ENCODE measurements at places on chromosomes 5 and 9.

- DNase-seq: no peak
These were observed 43.0 kb downstream of the ITGA2 start for GRCh38 chr5:53032188-53032587.

DNA sequence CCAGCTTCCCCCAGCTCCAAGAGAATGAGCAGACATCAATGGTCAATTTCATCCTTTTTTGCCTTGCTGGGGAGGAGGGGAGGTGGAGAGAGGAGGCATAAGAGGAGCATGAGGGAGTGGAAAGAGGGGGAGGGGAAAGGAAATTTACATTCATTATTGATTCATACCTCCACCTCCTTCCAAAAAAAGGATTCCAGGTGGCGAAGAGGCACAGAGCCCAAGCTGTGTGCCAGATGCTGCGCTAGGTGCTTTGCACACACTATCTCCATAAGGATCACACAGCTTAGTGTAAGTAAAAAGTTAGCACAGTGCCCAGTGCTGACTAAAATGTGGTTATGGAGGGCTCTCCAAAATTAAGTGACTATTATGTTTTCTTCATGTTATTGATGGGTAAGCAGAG is 11.0 kb downstream of the ASTN2 start:
- DNase-seq: no peak

GRCh38 chr5:83780699-83781350 is 60.2 kb upstream of the HAPLN1 start:
- peak; percentile 7 for DNase-seq

GRCh38 chr9:91900055-91900796 is 49.8 kb downstream of the ROR2 start:
- no peak for DNase-seq

- no peak for DNase-seq
These were observed 26.2 kb upstream of the APC start for GRCh38 chr5:112711436-112711835.

GRCh38 chr5:120690621-120691407 is 226.7 kb downstream of the PRR16 start:
- no peak for DNase-seq

GRCh38 chr9:91113016-91113415 is 248.7 kb downstream of the AUH start:
- no peak for DNase-seq

- DNase-seq: no peak
These were observed 24.2 kb downstream of the ABO start for GRCh38 chr9:133250741-133251170.

DNA sequence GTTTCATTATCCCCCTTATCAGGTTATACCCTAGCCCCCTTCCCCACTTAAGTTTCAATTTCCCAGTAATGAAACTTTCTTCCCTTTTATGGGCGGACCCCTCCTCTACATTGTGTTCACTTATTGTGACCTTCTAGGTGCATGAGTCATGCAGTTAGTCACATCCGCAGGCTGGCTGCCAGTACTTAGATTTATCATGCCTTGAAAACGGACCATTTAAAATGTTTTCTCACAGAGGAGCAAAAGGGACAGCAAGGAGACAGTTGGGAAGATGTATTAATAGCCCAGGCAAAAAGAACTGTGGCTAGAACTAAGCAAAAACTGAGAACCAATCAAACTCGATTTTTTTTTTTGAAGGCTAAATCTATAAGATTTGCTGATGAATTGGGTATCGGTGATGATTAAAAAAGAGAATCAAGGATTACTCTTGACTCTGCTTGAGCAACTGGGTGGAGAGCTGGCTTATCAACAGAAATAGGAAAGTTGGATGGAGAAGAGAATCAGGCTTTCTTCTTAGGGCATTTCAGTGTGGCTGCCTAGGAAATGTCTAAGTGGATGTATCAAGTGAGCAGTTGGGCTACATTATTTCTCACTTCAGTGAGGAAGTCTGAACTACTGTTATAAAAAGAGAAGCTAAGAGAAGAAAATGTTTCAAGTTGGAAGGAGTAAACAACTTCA is 615.0 kb downstream of the HINT1 start:
- DNase-seq: peak; percentile 32
